ENCODE measurements at places on chromosomes 12 and 14.
A peak's percentile ranks its signal among the peaks of the same experiment; 100 is the strongest.

- DNase-seq = no peak
Measured at GRCh38 chr14:45715946-45716345, 462.9 kb upstream of the MIS18BP1 start.

- DNase-seq = no peak
Measured at GRCh38 chr12:26116829-26117715, 7.8 kb downstream of the BHLHE41 start.

DNA sequence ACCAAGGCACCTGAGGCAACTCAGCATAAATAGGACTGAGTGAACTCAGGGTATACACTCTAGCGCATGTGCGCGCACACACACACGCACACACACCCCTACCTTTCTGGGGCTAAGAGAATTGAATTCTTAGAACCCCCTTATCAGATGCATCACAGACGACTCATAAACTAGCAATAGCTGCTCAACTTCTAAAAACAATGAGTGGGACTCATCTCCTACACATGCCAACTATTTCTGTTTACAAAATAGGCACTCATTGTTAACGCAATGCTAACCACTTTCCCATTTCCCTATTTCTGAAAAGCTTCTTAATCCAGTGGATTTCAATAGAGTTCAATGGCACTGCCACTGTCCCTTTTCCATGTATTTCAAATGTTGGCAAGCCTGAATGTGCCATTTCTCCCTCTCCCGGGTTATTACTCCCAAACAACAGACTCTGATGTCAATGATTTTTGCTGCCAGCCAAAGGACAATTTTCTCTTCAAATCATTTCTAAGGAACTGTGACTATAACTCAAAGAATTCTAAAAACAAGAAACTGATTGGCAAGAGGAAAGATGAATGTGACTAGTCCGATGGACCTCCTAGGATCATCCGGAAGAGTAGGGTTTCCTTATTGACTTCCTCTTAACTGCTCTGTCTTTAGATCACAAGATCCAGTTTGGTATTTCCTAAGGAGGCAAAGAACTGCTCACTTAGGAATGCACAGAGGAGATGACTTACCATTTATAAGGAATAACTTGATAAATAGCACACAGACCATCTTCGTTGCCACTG lies 48.8 kb downstream of the SLC38A1 start:
- DNase-seq = peak; percentile 80

- DNase-seq = no peak
Measured at GRCh38 chr12:45349916-45350315, 134.0 kb downstream of the ANO6 start.

DNA sequence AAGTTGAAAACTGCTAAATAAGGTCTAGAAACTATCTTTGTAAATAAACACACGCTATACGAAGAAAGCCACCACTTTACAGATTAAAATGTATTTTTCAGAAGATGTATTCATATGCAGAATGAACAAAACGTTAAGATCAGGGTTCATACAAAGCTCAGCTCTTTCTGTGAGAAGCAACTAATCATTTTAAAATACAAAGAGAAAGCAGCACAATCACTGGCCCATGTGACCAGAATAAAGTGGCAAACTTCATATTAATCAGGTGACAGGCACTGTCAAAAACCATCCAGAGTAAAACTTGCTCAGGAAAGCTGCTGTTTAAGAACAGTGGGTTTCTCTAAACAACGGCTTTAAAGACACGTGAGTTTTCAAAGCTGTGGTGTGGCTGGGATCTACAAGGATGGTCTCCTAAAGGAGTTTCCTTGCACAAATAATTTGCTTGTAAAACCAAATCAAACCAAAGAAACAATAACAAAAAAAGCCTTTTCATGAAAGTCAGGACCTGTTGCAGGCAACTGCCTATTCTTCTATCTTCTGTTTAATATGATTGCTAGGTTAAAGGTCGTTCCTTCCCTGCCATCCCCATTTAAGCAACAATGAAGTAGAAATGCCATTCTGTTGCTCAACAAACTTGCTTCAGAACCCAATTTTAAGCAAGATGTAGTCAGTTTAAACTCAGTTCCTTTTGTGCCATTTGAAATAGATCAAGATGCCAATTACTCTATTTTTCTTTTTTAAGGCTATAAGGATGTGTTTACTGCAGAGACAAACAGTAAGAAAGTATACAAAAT lies 22.3 kb downstream of the SEL1L start:
- DNase-seq = no peak

DNA sequence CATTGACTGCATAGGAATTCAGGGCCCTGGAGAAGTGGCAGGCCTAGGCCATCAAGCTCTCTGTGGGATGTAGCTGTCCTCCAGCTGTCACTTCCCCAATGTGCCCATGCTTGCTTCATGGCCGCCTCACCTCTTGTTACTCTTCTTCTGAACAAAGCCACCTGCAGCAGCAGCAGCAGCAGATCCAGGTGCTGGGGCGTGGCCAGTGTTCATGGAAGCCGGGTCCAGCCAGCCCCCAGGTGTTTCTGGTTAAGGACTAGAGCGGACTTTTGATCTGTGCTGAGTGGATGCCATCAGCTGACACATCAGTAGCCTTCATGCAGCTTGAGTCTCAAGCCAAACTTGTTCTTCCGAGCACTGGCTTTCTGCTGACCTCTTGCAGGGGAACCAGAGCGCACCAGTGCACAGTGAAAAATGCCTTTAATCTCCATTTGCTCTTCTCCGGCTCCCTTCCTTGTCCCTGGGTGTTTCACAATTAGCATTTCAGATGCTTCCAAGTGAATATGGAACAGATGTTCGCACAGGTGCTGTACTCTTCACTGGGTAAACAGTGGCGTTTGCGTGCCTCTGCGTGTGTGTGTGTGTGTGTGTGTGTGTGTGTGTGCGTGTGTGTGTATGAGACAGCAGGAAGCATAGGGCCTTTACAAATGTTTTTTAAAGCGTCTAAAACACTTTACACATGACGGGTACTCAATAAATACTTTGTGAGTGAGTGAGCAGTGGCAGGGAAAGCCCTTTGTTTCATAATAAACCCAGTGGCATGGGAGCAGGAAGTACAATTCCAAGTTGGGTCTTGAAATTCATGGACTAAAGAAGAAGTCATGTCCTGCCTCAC lies 20.1 kb downstream of the TPCN1 start:
- peak; percentile 89 for DNase-seq

GRCh38 chr14:32450919-32451675 lies 122.0 kb downstream of the AKAP6 start:
- no peak for DNase-seq

DNA sequence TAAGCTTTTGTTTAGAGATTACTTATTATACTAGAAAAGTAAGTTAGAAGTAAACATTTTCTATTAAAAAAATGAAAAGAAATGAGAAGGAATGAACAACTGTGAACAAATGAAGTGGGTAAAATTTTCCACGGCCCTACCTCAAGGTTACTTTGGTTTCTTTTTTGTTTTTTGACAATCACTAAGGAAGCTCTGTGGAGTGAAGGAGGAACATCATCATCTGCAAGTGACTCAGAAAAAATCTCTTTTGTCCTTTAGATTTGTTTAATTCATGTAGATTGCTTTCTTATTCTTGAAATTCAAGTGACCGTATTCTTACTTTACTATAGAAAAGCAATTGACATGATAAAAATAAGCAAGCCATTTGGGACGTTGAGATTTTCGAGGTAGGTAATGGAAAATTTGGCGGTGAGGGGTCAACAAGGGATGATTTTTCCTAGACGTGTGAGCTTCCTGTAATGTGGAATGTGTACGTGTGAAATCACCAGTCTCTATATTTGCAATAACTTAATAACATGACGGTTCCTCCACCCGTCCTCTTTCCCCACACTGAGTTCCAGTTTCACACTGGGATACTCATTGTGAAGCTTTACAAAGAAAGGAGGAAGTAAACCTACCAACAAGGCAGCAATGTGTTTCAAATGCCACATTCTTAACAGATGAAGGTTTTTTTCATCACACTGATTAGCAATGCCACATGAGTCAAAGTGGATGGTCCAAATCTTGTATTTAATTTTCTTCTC lies 62.3 kb upstream of the EGLN3 start:
- no peak for DNase-seq

DNA sequence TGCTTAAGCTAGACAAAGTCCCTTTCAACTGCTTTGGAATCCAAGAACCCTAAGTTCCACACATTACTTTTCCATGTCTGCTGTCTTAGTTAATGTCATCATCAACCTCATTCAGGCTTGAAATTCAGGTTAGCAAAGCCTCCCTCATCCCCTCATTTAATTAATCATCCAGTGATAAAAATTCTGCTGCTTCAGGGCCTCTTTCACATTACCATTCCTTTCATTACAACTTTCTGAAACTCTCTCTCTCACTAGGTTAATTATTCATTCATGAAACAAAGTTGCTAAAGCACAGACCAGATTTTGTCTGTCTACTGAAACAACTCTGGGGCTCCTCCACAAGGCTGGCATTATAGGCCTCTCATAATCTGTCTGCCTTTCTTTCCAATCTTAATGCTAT lies 9.4 kb upstream of the VTI1B start:
- DNase-seq = no peak

GRCh38 chr14:62098357-62098756 lies 336.1 kb downstream of the SNAPC1 start:
- no peak for DNase-seq

- no peak for DNase-seq
Measured at GRCh38 chr14:51836417-51836816, 24.0 kb upstream of the GNG2 start.

- no peak for DNase-seq
Measured at GRCh38 chr14:104722938-104723650, 935 bp upstream of the ADSS1 start.

- no peak for DNase-seq
Measured at GRCh38 chr12:6253278-6253677, 53.1 kb downstream of the CD9 start.

DNA sequence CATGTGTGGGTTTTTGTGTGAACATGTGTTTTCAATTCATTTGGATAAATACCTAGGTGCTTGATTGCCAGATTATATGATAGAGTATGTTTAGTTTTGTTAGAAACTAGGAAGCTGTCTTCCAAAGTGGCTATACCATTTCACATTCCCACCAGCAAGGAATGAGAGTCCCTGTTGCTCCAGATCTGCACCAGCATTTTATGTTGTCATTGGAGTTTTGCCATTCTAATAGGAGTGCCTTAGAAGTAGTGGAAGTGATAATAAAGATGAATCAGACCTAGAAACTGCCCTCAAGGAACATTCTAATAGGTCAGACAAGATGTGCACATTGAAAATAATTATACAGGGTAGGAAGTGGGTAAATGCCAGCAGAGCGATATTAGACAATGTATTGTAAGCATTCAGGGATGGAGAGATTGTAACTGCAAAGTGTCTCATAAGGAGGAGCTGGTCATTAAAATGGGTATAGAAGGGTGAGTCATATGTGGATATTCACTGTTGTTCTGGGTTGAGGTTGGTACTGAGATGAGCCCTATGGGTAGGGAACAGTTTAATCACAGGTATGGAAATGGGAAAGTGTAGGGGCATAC lies 71.4 kb downstream of the MNAT1 start:
- DNase-seq = no peak

DNA sequence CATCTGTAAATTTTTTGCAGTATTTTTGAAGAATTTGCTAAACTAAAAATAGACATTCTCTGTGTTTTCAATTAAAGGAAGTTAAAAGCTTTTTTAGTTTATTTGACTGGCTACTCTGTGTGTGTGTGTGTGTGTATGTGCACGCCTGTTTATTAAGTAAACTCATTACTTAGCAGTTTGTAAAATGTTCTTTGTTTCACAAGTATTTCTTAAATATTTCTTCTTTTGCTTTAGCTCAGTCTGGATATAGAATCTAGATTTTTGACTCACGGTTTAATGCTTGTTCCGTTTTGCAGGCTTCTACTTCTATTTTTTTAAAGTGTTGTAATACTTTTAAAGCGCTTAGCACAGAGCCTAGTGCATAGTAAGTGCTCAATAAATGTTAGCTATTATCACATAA lies 46.5 kb upstream of the KCNMB4 start:
- no peak for DNase-seq

DNA sequence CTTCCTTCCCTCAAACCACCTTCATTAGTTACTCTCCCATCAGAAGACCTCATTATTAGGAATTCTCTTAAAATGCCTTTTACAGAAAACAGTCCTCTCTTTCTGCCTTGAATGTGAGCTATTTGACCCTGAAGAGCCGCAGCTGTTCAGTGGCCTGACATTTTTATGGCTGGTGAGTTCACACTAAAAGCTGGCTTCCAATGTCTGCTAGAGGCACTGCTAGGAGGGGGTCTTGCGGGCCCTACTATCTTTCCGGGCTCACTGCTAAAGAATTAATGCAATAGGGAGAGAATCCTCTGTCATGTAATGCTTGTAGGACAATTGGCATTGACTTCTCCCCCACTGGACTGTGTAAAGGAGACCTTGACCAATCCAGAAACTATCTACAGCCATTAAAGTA lies 87.7 kb downstream of the GPR135 start:
- no peak for DNase-seq

DNA sequence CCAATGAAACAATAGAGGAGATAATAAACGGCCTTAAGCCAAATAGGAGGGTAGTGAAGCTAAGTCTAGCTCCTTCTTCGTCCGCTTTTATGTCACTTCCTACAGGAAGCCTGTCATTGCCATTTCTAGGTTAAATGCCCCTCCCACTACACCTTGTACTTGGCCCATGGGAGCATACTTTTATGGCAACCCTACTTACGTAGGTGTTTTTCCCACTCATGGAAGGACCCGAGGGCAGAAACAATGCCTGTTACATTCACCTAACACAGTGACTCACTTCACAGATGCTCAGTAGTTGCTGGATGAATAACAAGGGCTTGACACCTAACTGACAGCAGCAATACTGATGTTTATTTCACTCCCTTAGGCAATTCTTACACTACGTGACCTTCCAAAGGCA lies 44.5 kb downstream of the ALKBH1 start:
- no peak for DNase-seq

GRCh38 chr12:117293510-117293909 lies 67.9 kb downstream of the NOS1 start:
- no peak for DNase-seq
